ENCODE measurements at places on chromosomes 4 and X.

- DNase-seq, result no peak
These were observed 77.1 kb upstream of the WDR17 start for GRCh38 chr4:175988511-175988910.

DNA sequence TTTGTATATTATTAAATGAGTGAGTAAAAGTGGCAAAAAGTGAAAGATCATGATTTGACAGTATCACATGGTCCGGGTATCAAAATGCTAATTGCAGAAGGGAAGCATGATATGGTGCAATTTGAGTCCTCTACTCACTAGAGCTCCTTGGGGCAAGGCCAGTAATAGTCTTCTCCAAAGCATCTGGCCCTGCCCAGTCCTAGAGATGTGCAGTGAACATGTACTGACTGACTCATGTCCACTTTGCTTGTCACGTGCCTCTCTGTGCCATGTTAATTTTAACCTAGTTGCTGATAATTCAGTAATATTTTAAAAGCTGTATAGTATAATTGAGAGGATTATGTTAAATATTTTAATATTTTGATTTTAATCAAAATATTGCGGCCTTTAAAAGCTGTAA is 54.6 kb upstream of the TENM3 start:
- DNase-seq, result no peak

GRCh38 chr4:149047368-149047767 is 605.2 kb upstream of the NR3C2 start:
- DNase-seq, result no peak

DNA sequence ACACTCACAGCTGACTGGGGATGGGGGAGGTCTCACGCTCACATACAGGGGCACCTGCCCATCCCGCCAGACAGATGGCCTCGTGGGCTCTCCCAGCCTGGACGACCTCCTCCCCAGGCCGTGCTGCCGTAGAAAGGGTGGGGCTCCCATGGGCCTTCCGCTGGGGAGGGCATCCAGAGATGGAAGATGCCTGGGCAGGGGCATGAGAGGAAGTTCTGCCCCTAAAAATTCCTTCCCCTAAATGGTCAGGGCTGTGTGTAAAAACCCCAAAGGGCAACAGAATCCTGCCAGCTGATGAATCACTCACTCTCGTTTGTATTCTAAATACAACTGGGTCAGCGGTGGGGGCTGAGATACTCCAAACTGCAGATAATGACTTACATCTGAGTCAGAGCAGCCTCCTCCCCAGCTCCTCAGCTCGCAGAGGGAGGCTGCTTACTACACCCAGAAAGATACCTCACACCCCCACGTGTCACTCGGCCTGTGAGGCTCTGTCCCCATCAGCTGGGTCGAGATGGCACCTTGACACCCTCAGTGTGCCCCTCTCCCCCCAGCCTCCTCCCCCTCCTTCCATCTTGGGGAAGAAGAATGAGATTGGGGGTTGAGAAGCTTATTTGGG is 10.1 kb downstream of the WDR1 start:
- no peak for DNase-seq

DNA sequence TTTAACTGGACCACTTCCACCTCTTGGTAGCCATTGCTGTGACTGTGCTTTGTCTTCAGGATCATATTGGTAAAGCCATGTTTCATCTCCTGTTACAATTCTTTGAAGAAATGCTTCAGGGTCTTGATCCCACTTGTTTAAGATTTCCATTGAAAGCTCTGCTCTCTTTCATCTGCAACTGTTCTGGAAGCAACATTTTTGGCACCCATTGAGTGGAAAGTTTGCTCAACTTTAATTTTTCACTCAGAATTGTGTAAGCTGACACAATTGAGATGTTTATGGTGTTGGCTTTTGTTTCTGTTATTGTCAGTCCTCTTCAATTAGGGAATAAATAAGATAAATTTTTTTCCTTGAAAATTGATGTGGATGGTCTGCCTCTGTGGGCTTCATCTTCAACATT is 237.4 kb downstream of the MAPK10 start:
- DNase-seq, result no peak

DNA sequence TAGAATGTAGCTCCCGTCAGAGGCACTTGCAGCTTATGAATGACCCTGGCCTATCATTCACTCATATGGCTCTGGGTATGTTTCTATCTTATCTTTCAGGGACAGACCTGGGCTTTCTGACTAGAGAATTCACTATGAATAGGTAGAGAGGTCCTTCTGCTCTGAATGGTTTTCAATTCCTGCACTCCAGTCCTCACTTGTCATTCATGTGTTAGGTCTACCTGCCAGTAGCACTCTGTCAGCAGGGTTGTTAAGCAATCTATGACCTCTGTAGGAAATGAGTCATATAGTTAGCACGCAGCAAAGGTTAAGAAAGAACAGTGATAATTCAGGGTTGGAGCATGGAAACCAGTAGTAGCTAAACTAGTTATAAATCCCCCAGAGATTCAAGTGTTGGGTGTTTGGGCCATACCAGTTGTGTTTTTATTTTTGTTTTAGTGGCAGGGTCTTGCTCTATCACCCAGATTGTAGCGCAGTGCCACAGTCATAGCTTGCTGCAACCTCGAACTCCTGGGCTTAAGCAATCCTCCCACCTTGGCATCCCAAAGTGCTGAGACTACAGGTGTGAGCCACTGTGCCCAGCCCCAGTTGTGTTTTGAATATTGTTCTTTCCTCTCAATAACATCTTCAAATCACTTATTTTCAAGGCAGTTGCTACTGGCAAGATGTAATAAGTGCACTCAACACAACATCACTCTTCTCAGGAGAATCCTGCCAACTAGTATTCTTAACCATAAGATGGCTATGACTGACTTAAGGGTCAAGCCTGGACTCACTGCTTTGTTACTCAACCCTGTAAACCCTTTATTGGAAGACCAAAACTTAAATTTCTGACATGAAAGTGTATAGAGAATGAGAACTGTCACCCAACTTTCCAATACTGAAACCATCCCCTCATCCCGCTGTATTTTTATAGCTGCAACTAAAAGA is 25.1 kb downstream of the ARL13A start:
- peak; percentile 64 for DNase-seq

GRCh38 chr4:306551-306961 is 1.3 kb upstream of the ZNF732 start:
- DNase-seq, result no peak

GRCh38 chr4:10721616-10722015 is 37.0 kb upstream of the CLNK start:
- DNase-seq, result no peak

DNA sequence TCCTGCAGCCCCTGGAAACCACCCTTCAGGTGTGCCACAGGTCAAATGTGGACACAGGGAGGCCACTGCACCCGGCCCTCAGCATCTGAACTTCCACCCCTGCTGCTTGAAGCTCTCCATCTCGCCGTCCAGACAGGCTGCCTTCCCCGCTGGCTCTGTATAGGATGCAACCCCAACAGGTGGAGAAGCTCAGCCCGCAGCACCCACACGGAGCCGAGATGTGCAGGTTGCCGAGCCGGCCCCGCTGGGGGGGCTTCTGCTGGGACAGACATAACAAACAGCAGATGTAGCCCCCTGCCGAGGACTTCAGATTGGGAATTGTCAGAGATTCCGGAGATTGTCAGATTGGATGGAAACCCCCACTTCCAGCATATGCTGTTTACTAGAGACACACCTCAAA is 20.5 kb downstream of the TMEM187 start:
- no peak for DNase-seq

- DNase-seq, result no peak
These were observed 164.7 kb upstream of the LEF1 start for GRCh38 chr4:108333353-108333942.

DNA sequence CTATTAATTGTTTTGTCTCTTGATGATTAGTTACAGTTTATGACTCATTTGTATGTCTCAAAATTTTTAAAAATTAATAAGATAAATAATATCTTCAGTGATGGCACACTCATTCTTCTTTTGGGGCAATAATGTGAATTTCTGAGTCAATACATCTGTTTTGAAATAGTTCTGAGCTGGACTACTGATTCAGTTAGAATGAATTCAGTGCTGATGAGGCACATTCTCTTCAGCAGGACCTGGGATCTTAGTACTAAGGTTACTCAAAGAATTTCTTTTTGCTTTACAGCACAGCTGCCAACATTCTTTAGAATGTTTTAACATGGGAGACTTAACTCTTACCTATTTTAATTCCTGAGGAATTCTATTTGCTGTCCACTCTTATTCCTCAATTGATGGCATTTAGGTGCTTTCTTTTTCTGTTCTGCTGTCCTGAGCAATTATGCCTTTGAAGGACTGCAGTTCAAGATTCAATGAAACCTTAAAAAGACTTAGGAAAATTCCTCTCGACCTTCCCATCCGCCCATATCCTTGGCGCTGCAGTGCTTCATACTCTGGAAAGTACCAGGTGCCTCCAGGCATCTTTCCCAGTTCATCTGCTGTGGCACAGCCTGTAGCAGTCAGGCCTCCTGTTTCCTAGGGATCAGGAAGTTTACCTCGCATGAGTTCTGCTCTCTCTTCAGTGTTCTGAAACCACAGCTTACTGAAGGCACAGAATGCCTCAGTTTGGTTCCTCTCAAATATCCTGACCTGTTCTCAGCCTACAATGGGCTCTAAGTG is 213.7 kb downstream of the FSTL5 start:
- no peak for DNase-seq

- DNase-seq, result no peak
These were observed 911.8 kb downstream of the CENPC start for GRCh38 chr4:66633477-66633876.

- DNase-seq, result no peak
These were observed 38.2 kb upstream of the MYOZ2 start for GRCh38 chr4:119097282-119097900.

DNA sequence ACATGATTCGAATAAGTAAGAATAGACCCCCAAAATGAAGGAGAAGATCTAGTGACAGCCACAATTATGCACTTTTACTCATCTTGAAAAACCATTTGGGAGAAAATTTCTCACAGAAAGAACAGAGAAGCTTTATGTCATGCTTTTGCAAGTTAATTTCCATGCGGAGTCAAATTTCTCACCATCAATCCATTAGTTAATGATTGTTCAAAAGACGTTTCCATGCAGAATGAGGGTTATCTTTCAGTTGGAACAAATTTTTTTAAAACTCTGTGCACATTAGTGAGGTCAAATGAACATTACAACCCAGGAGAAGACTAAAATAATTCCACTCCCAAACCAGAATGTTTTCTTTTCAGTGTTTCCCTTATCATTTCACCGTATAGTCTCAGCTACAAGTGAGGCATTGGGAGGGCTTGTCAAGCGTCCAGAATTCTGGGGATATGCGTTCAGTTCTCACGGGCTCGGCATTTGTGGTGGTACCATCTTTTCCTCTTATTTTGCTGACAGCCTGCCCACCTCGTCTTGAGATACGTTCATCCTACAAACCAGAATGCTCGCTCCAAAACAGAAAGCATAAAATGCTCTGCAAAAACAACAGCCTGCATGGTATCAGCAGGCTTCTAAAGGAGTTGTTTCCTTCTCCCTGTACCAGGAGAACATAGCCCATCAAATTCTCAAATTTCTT is 130.8 kb upstream of the TBL1X start:
- DNase-seq, result no peak

DNA sequence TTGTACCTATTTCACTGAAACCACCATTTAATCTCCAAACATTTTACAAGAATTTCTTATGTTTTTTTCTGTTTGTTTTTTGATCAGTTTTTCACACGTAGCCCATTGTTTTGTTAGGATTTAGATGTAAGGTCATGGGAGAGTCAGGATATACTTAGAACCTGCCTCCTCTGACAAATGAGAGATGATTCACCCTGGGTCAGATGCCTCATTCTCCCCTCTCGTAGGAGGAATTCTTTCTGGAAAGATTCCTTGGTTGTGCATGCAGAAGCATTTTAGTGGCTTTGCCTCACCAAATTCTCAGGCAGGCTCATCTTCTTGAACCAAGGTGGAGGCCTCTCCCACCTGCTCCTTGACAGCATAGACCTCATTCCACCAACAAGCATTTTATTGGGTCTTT is 599.3 kb downstream of the SPRY1 start:
- DNase-seq, result no peak

DNA sequence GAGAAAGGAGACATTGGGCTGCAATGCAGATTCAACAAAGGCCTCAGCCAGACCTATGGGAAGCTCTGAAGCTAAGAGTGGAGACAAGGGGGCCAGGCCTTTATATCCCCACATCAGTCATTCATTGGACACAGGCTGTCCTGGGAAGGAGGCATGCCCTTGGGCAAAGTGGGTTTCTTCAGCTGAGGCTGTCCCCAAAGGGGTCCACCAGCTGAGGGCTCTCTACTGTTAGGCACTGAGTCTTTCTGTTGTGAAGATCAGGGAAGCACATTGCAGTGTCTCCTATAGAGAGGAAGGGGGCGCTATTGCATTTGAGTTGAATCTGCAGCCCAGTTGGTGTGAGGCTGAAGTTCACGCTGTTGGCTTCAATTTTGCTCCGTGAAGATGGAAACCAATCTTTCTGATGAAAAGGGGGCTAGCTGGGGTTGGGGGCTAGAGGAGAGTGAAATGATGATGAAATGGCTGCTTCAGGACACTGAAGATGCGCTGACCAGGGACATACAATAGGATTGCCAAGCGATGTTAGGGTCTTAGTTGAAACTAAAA is 48.0 kb downstream of the SLC25A5 start:
- DNase-seq, result peak; percentile 11

DNA sequence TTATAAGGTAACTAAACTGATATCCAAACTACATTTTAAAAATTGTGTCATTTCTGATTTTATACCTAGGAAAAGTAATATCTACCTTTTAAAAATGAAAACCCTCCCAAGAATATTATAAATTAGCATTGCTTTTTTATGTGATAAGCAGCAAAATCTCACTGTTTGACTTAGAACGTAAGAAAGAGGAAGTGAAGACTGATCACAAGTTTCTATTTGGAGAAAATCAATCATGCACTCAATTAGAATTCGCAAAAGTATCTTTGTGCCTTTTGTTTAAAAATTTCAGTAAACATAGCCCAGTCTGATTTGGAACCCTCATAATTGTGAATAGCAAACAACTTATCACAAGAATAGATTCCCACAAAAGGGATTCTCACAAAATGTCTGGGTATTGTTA is 142.7 kb downstream of the TENM3 start:
- no peak for DNase-seq

DNA sequence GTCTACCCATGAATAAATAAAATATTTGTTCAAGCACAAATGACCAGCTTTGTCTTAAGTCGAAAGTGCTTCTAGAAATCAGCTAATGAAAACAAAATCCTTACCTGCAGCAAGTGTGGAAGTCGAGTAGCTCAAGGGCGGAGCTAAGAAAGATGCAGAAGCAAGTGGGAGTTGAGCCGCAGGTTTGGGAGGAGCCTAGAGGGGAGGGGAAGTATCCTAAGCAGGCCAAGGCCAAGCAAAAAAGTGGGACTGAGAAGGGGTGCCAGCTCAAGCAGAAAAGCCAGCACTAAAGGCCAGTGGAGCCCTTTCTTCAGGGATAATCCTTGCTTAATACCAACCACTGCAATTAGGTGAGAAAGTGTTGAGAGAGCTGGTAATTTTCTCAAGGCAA is 60.8 kb downstream of the DLG3 start:
- no peak for DNase-seq

DNA sequence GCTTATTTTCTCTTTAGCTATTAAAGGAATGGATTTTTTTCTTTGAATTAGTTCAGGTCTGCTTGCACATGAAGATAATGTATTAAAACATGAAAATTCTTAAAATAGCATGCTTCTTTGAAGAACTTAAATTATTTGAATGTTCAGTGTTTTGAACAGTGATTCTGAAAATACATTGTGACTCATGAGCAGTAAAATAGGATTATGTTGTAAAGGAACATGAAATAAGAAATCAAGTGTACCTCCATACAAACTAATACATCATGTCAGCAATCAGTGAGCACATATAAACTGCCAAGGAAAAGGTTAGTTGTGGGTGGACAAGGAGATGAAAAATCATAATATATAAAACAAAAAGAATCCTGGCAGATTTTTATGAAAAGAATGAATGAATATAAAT is 66.1 kb downstream of the SNX25 start:
- DNase-seq, result no peak
